ENCODE measurements at places on chromosomes 2 and 18. TPM values are rescaled to one million over a fixed set of nuclear protein-coding genes. Genes with fewer than 3 reads are reported as not detected.

DNA sequence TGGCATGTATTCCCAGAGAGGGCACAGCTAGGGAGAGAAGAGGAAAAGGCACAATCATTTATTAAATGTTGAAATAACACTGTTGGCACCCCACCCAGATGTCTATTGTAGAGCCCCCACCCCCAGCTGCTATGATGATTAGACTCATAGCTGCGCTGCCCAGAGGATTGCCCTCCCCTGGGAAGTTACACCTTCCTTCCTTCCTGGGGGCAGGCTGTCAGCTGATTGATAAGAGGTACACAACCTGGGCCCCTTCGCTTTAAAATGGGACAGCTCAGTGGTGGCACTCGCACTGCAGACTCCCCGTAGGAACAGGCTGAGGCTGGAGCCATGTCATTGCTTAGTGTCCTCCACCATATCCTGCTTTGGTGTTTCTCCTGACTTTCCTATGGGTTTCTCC is 18.1 kb downstream of the TEX51 start:
- no peak for DNase-seq

- no peak for DNase-seq
These were observed 297.5 kb upstream of the SPHKAP start for GRCh38 chr2:228479014-228479413.

DNA sequence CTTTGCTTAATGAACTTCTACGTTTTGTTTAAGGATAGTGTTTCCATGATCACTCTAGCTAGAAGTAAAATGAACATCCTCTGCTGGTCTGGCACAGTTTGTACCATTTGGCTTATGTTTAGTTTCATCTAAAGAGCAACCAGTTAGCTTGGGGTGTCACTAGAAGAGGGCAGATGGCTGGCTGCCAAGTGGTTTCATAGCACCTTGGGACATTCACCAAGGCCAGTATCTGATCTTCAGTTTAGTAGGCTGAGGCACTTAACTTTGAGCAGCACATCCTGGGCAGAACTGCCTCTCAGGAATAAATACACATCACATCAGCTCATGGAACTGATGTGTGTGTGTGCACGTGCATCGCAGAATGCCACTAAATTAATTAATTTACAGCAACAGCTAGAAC is 68.4 kb downstream of the NXPH2 start:
- DNase-seq, result no peak

DNA sequence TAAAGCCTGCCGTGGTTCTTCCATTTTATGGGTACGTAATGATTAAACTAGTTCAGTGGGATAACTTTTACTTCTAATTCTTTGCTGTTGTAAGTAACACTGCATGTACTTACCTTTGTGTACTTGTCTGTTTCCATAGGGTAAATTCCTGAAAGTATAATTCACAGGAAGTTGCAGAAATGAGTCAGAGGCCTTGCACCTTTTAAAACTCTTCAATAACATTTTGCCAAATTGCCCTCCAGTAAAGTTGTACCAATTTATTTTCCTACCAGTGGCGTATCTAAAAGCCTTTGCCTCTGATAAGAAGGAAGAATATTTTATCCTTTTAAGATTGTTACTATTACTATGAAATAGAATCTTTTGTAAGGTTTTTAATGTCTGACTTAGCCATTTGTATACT is 65.1 kb downstream of the CAB39 start:
- peak; percentile 82 for DNase-seq

DNA sequence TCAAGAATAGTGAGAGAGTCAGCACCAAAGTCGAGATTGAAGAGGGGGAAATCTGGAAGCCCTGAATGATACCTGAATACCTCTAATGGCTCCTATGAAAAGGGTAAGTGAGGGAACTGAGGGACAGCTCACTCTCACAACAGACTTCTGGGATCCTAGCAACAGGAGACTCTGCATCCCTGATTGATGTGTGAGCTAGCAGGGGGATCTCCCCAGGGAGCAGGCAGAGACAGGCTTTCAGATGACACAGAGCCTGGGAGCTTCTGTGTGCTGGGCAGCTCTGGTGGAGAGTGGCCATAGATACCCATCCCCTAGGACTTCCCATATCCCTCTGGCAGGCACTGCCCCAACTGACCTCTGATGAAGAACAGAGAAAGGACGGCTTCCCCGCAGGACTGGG is 206.2 kb downstream of the EXOC6B start:
- DNase-seq, result no peak

GRCh38 chr18:23066060-23066459 is 69.2 kb upstream of the CABLES1 start:
- DNase-seq, result no peak

DNA sequence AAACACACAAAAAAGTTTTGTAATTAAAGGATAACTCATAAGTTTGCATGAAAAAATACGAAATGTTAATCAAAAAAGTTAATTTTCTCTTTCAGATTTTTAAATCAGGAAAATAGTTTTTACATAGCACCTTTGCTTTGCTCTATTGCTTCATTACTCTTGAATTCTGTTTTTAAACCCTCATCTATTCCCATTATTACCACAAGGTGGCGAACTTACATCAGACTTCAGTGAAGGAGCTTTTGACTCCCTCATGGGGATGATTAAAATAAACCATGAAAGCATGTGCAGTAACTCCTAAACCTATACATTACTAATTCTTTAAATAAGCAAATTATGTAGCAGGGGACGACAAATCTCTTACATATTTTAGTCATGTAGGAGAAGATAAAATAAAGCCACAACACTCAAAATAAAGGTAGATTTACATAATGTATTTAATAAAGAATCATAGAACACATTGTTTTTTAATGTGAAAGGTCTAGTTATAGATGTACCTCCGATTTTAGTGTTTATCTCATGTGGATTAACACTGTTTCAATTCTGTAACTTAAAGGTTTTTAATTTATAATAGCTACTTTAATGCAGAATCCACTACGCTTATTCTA is 105.2 kb downstream of the NETO1 start:
- DNase-seq, result peak; percentile 33

GRCh38 chr2:196607073-196607472 is 32.4 kb upstream of the CCDC150 start:
- peak; percentile 91 for DNase-seq

The APOB gene
- 0.13 TPM for total RNA-seq

The ELOA2 gene
- total RNA-seq, result not detected

The MYOM1 gene
- total RNA-seq, result 0.26 TPM

Data from dermis microvascular lymphatic vessel endothelial cell (primary cell).